Hepatic stellate cell (primary cell): ENCODE measurements at places on chromosomes 7 and 10.

- no peak for DNase-seq
Measured at GRCh38 chr10:35462491-35462934, 126.2 kb downstream of the CCNY start.

DNA sequence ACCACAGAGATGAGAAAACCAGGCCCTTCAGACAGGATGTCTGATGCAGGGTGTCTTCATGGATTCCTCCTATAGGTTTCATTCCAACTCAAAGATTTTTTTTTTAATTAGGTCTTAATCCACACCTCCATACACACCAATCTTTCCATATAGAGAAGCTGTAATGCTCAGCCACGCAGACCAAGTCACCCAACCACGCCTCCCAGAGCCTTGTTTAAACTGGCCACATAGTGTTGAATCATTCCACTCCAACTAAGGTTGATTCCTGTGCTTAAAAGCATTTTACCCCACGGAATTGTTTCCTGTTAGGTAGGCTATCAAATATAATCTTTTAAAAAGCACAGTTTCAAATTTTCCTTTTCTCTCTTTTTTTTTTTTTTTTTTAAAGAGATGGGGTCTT is 153.6 kb downstream of the TYW1B start:
- no peak for DNase-seq

- DNase-seq, result no peak
Measured at GRCh38 chr7:44329081-44329480, 3.7 kb upstream of the CAMK2B start.

DNA sequence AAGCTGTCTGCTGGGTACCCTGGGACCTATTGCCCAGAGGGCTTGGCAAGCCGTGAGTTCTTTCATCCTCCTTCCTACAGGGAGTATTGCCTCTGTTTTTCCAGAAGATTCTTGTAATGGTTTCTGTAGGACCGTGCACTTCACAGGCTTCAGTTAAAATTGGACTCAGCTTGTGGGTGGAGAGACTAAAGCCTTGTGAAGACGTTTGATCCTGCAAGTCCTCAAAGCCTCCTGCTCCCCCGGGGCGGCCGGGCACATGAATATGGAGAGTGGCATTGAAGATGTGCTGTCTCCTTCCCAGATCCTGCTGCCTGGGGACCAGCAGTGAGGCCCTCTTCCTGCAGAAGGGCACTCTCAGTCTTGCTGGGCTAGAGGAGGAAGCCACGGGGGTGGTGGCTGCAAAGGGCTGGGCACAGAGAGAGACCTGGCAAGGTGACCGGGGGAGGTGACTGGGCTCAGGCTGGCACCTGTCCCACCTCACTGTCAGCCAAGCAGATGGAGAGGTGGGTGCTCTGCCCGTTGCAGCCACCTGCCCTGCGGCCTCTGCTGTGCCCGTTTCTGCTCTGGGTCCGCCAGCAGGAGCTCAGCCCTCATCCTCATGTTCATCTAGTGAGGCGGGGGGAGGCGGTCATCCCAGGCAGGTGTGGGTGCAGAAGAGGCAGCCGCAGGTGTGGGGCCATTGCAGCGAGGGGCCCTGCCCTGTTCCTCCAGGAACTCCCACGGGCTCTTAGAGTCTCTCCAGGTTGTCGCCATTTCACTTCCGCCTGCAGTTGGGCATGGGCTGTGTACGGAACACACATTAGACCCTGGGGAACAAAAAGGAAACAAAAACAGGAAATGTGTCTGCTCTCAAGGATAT is 55.7 kb downstream of the TMEM209 start:
- DNase-seq, result no peak

- no peak for DNase-seq
Measured at GRCh38 chr7:55206235-55207029, 158.7 kb upstream of the LANCL2 start.

- DNase-seq, result no peak
Measured at GRCh38 chr7:22821702-22822485, 755 bp downstream of the TOMM7 start.

- no peak for DNase-seq
Measured at GRCh38 chr10:3902054-3902808, 117.2 kb upstream of the KLF6 start.

DNA sequence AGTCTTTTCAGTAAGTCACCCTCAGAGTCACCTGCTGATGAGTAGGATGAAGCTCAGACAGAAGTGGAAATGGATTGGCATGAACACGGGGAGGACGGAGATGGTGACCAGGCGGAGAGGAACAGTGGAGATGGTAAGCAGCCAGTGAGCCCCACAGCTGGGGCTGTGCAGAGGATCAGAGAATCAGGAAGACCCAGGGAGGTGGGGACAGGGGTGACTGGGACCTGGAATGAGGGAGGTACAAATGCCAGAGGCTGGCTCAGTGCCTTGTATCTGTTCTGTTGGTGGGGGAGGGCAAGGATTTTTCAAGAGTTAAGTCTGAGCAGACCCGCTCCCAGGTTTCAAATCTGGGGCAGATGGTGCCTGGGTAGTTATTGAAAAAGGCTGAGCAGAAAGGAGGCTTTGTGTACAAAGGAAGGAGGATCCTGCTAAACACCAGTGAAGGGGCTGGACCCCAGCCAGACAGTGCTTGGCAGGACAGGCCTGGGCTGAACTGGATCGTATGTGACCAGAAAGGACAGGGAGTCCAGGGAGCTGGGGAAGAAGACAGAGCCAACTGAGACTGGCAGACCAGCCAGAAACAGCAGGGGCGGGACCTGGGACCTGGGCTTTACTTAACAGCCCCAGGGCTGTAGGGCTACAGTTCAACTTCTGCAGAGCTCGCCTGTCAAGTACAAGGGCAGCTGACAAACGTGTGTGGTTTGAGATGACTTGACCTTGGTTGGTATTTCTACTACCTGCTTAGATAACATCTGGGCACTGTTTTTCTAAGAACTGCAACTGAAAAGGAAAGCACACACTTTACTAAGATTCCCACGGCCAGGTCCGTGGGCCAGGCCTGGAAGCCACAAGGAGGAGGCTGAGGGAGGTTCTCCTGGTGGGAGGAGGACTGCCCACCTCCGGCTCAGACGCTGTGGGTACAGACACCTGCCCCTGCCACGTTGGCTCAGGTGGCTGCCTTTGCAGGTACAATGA is 13.2 kb upstream of the FRMPD2 start:
- DNase-seq, result no peak

- peak; percentile 5 for DNase-seq
Measured at GRCh38 chr7:84697506-84697905, 489.4 kb downstream of the SEMA3D start.

GRCh38 chr10:112258407-112258806 is 24.8 kb upstream of the TECTB start:
- no peak for DNase-seq

GRCh38 chr10:16944986-16945385 is 127.8 kb upstream of the RSU1 start:
- DNase-seq, result no peak

DNA sequence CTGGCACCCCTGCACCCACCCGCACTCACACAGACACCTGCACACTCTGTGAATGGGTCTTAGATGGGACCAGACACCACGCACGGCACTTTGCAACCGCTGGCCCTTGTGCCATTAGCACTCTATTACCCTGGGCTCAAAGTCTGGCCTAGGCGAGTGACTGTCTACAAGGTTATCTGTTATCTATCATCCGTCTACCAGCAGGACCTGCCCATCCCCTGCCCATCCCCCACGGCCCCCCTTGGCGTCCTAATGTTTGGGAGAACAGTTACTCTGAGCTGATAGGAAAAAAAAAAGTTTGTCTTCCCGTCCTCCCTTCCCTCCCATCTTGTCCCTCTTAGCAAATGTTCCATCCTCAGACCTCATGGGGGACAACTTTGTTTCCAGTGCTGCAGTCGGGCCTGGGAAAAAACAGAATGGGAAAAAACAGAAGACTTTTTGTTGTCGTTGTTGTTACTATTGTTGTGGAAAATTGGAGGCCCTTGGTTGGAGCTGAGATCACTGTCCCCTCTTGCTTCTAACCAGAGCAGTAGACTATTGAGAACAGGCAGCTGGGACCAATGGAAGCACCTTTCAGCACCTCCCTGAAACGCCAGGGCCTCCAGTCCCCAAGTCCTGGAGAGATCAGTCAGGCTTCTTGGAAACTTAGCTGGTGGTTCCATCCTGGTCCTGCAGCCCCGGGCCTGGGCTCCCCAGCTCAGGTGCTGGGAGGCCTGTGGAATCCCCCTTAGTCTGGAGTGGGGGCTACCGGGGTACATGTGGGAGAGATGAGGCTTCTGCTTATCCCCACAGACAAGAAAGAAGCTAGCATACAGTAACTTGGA is 12.2 kb downstream of the UNCX start:
- DNase-seq, result no peak

GRCh38 chr7:46257761-46258448 is 336.8 kb upstream of the IGFBP3 start:
- DNase-seq, result peak; percentile 6

DNA sequence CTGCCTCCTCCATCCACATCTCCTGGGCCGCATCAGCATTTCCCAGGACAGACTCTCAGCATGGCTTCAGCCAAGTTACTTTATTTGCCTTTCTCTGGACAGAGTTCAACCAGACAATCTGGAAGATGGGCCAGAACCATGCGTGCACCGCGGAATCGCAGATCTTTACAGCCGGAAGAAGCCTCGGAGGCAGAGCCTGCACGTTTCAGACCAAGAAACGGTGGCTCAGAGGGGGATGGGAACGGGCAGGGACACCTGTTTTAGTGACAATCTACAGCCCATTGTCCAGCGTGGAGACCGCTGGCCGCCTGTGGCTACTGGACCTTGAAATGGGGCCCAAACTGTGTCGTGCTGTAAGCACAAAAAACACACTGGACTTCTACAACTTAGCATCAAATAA is 3.5 kb downstream of the VIPR2 start:
- no peak for DNase-seq

- peak; percentile 38 for DNase-seq
Measured at GRCh38 chr7:46003896-46004875, 83.1 kb upstream of the IGFBP3 start.

GRCh38 chr7:108409146-108409545 is 47.1 kb downstream of the NRCAM start:
- no peak for DNase-seq

DNA sequence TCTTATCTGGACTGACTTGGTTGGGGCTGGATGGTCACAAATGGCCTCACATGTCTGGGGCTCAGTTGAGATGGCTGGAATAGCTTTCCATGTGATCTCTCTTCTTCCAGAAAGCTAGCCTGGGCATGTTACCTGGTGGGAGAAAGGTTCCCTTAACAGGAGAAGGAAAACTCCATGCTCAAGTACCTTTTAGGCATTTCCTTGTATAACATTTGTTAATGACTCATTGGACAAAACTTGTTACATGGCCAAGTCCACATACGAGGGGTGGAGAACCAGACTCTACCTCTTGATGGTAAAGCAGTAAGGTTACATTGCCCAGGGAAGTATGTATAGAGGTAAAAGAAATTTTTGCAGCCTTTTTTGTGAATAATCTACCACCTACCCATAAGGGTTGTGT is 826.4 kb downstream of the LRMDA start:
- no peak for DNase-seq

- DNase-seq, result no peak
Measured at GRCh38 chr7:112286250-112287086, 80.0 kb downstream of the ZNF277 start.

- no peak for DNase-seq
Measured at GRCh38 chr10:133295426-133296320, 13.0 kb downstream of the TUBGCP2 start.

- no peak for DNase-seq
Measured at GRCh38 chr10:30704026-30704600, 74.6 kb upstream of the LYZL2 start.

DNA sequence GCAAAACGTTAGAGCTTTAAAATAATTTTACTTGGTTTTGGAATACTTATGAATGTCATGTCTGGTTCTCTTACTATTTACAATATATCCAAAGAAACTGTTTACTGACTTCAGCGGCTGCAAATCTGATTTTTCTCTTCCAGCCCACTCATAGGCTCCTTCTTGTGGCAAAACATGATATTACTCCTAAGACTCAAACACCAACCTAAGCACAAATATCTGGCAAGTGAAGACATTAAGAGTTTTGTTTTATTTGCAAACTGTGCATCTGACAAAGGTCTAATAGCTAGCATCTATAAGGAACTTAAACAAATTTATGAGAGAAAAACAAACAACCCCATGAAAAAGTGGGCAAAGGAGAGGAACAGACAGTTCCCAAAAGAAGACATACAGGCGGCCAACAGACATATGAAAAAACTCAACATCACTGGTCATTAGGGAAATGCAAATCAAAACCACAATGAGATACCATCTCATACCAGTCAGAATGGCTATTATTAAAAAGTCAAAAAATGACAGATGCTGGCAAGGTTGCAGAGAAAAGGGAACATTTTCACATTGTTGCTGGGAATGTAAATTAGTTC is 20.3 kb upstream of the GJC3 start:
- DNase-seq, result no peak

GRCh38 chr7:131774419-131775220 is 218.2 kb upstream of the PODXL start:
- DNase-seq, result no peak

DNA sequence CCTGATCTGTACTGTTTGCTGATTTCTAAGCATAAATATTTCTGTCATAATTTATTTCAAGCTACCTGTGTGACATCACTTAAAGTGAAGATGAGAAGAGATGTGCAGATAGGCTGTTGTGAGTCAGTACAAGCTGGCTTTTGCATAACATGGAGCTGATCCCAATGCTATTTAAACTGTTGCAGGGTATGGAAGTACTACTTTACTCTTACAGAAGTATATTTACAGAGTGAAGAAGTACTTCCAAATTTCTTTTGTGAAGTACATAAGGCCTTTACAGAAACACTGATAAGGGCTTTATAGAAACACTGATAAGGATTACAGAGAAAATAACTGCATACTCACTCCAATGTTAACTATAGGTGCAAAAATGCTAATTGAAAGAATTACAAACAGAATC is 911.6 kb downstream of the LRMDA start:
- DNase-seq, result no peak

GRCh38 chr7:109844362-109844761 is 1246.6 kb upstream of the LRRN3 start:
- DNase-seq, result peak; percentile 3
